NCI-H748 treated with DMSO at 0.1 percent for 48 hours (cell line): ENCODE measurements at places on chromosomes 12 and 14.

GRCh38 chr12:93361151-93361919 lies 16.4 kb upstream of the NUDT4 start:
- DNase-seq, result no peak

GRCh38 chr14:23069413-23069806 lies 12.1 kb upstream of the CDH24 start:
- no peak for DNase-seq

GRCh38 chr14:75433631-75434071 lies 5.8 kb downstream of the JDP2 start:
- no peak for DNase-seq

GRCh38 chr12:122160761-122161160 lies 13.3 kb downstream of the IL31 start:
- no peak for DNase-seq
